CD4-positive, alpha-beta T cell treated with Interleukin-12 subunit alpha and Interleukin-12 subunit beta, for 1 hour (primary cell): ENCODE measurements at places on chromosomes 11 and 22.

DNA sequence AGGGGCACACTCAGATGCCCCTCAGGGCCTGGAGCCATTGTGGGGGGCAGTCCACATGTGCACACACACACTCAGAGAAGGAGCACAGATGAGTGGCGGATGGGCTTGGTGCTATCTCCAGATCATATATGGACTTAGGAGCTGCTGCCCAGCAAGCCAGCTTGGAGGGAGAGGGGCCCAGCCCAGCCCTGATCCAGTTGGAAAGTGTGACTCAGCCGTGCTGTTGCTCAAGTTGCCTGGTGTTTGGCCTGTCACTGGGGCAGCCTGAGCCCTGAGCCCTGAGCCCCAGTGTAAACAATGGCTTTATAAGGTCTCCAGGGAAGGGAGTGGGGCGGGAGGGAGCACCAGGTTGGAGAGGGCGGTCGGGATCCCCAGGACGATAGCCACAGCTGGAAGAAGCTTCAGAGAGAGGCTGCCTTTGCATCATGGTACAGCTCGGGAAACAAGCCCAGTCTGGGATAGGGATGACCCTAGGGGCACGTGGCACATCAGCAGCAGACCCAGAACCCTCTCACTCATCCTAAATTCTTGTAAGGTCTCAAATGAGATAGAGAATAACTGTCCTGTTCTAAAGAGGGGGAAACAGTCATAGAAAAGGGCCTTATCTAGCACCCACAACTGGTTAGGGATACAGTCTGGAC, 4.8 kb downstream of the SELENOM start:
- DNase-seq: no peak

DNA sequence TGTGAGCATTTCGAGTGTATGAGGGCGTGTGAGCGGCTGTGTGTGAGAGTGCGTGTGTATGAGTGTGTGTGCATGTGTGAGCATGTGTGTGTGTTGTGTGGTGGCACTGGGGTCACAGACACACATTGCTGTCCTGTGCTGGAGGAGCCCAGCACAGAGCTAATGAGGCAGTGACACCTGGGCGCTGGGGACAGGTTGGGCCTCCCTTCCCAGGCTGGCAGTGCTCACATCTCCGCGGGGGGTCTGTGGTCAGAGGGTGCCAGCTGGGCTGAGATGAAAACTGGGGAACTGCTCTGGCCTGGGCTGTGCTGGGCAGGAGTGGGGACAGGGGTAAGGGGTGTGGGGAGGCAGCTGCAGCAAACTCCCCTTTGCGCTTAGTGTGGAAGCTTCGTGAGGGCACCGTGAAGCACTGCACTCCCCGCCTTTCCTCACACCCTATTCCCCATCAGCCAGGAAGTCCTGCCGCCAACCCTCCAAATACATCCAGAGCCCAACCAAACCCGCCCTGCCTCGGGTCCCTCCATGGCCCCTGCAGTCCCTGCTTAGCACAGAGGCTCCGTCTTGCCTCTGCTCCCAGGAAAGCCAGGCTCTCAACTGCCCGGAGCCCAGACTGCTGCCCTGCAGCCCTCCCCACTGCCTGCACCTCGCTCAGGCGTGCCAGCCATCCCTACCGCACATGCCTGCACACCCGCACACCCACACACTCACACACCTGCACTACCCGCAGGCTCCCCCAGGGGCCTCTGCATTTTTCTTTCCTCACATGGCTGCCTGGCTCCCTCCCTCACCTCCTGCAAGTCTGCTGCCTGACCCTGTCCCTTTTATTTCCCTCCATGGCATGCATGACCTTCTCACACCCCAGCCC, 62.0 kb upstream of the THY1 start:
- DNase-seq: no peak

DNA sequence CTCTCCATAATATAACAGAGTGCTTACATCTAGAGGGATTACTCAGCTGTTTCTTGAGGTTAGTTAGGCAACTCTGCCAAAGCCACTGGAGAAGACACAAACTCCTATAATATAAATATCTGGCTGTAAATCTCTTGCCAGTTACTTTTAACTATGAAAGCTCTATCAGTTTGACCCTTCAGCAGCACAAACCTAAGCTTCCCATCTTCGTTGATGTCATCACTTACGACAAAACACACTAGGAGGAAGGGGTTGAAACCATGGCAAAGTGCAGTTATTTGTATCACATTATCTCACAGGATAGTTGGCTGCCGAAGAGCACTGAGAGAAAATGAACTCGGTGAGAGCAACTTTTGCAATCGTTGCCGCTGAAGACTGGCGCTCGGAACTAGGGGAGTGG, 922.1 kb downstream of the OPCML start:
- DNase-seq: no peak

GRCh38 chr22:38030311-38031133, 26.7 kb upstream of the PICK1 start:
- DNase-seq: no peak

GRCh38 chr11:125235071-125235471, 70.5 kb downstream of the PKNOX2 start:
- DNase-seq: no peak

DNA sequence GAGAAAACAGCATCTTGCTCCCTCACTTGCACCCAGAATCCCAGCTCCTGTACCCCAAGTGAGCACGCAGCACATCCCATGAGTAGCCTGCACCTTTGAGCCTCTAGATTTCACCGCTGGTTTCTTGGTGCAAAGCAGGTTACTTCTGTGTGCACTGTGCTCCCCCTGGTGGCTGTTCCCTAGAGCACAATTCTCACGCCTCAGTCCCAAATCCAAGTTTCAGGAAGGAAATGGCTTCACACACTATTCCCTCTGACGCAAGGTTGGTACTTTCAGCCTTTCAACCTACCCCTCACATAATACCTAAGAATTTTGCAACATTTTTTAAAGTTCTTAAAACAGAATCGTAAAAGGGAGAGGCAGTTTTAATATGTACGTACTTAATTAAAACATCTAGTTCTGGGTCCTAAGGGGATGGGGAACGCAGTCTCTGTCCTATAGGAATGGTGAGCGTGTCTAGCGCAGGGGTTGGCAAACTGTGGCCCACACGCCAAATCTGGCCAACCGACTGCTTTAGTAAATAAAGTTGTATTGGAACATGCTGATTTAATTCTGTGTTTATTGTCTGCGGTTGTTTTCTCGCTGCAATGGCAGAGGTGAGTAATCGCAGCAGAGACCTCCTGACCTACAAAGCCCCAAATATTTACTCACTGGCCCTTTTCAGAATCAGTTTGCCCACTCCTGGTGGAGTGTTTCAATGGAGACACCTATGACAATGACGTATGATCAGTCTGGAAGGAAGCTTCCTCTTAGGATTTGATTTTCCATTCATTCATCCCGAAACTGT, 27.5 kb downstream of the DHCR7 start:
- DNase-seq: no peak

DNA sequence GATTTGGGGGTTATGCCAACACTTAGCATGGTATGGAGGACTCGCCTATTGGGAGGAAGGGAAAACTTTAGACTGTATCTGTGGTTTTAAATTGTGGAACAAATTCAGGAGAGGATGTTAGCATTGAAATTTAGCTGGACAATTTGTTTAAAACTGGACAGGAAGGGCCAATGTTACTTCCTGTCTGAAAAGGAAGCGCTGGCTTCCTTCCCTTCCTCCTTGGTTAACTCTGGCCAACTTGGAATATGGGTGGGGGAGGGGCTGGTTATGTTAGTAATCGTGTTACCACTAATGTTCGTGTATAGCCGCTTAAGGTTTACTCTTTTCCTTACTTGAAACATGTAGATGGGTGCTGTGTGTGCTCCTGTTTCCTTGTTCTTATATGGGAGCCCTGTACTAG, 13.9 kb downstream of the CTNND1 start:
- no peak for DNase-seq

DNA sequence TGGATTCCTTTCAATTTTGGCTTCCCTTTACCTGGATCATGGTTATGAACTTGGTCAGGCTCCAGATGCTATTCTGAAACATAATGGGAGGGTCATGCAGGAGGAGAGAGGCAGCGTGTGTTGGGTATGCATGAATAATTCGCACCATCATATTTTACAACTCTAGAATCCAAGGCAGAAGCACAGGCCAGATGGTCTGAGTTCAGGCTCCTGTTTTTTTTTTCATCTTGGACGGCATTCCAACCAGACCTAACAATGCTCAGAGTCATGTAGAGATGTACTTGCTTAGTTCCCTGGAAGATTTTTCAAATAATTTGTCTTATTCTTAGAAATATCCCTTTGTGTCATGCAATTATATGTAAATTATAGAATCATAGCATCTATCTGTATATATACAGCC, 393.5 kb downstream of the JRKL start:
- no peak for DNase-seq

- DNase-seq: no peak
These were observed 613.5 kb upstream of the CCDC179 start for GRCh38 chr11:23473782-23474181.

DNA sequence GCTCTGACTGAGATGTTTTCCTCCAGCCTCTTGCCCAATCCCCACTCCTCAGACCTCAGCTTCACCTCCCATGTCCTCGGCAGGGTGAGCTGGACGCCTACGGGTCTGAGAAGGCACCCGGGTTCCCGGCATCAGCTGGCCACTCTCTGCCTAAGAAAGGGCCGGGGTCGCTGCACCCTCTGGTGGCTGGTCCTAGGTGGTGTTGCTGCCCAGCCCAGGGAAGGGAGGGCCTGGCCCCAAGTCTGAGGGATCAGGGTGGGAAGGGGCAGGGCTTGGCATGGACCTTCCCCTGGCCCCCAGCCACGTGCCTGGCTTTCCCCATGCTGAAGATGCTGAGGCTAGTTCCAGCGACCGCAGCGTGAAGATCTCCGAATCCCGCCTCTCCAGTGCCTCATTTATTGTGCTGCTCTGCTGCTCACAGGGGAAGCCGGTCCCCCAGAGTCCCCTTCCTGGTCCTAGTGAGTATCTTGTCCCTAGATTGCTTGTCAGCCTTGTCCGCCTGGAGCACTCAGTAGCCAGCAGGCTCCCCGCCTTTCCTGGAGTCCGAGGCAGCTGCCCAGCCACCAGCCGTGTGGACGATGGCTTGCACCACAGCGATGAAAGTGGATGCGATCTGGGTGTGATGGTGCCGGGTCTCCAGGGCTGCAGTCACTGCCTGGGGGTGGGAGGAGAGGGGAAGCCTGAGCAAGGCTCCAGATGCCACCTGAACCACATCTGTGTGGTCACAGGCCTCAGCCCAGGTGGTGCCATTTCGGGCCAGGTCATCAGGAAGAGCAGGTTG, 2.9 kb upstream of the GGT5 start:
- peak; percentile 44 for DNase-seq

GRCh38 chr11:29200791-29201562, 815.9 kb downstream of the KCNA4 start:
- no peak for DNase-seq

DNA sequence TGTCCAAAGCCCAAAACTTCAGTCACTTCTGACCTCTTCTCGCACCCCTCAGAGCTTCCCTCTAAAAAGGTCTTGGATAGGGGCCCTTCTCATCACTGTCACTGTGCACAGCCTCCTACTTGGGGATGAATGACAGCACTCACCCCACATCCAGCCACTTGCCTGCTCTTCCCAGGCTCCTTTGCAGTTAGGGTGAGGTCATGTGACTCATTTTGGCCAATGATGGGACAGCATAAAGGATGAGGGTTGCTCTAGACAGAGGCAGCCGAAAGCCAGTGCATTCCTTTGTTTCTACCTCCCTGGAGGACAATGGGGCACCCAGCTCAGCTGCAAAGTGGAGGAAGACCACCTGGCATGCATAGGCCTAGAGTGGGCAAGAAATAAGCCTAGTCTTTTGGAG, 1413.3 kb downstream of the TBC1D22A start:
- DNase-seq: no peak

DNA sequence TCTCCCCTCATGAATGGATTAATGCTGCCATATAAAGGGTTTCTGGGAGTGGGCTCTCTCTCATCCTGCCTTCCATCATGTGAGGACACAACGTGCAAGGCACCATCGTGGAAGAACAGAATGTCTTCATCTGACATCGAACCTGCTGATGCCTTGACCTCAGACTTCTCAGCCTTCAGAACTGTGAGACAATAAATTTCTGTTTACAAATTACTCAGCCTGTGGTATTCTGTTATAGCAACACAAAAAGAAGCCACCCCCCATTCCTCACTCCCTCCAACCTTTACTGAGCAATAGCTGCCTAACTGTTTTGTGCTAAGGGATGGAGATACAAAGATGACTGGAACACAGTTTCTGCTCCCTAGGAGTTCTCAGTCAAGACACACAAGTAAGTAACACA, 106.1 kb upstream of the PLET1 start:
- no peak for DNase-seq

DNA sequence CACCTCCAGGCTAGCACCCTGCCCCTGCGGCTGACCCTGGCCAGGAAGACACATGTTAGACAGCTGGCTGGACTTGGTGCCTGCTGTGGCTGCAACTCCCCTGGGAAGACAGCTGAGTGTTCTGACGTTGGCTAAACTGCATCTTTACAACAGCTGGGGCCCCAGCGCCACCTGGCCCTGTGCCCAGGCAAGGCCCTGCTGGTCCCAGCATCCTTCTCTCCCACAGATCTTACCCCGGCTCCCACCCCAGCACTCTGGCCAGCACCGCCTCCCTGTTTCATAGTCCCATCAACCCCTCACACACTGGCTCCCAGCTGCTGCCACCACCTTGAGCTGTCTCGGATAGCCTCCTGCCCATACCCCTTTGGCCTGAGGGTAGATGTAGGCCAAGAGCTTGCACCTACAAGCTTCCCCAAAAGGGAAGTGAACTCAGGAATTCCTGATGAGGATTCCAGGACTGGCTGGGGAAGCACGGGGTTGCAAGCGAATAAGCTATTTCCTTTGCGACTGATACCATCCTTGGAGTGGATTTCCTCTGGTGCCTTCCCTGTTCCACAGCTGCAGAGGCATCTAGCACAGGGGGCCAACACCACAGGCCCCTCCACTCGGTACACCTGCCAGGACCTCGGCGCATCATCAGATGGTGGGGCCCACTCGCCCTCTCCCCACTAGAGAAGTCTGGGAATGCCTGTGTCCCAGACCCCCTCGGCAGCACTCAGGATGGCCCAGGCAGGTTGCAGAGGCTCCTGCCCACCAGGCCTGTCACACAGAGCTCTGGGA, 28.5 kb downstream of the RSPH14 start:
- DNase-seq: no peak

DNA sequence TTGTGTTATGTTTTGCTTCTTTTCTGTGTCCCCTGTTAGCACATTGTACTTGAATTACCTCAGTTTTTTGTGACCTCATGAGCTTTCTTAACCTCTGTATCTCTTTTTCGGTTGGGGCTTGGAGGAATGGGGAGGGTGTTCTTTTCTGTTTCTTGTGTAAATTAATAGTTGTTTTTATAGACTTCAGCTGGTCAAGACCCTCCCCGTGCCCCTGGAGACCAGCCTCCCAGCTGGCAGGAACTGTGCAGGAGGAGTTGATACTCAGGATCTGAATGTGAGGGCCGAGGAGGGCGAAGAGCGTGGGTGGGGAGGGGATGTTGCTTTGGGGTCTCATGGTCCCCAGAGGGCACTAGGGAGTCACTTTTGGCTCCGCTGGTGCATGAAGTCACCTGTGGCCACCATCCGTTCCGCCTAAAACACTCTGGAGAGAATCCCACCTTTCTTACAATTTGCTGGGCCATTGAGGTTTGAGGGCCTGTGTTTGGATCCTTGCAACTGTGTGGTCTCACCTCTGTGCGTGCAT, 44.3 kb upstream of the NNMT start:
- no peak for DNase-seq
